ENCODE measurements at places on chromosomes 4 and X. TPM values are rescaled to one million over a fixed set of nuclear protein-coding genes. Genes with fewer than 3 reads are reported as not detected.

TSPAN7 gene
- 48.0 TPM for polyA plus RNA-seq

ALPK1 gene
- 11.8 TPM for polyA plus RNA-seq

CNGA2 gene
- not detected for polyA plus RNA-seq

FGFR3 gene
- polyA plus RNA-seq: 2.7 TPM

NHSL2 gene
- 9.2 TPM for polyA plus RNA-seq

SHROOM2 gene
- polyA plus RNA-seq: 18.0 TPM

SSX1 gene
- not detected for polyA plus RNA-seq

RNF4 gene
- polyA plus RNA-seq: 65.1 TPM

TBC1D8B gene
- 11.7 TPM for polyA plus RNA-seq

LGI2 gene
- polyA plus RNA-seq: 20.7 TPM

CT45A2 gene
- polyA plus RNA-seq: not detected

STAP1 gene
- polyA plus RNA-seq: 0.26 TPM

PRSS12 gene
- 7.4 TPM for polyA plus RNA-seq

TMEM131L gene
- 26.4 TPM for polyA plus RNA-seq

FDCSP gene
- polyA plus RNA-seq: not detected

DOCK11 gene
- 29.0 TPM for polyA plus RNA-seq

SSX2 gene
- polyA plus RNA-seq: not detected

DAPP1 gene
- 1.5 TPM for polyA plus RNA-seq

MAGEE1 gene
- 6.4 TPM for polyA plus RNA-seq

CT45A1 gene
- polyA plus RNA-seq: not detected

HTN1 gene
- polyA plus RNA-seq: not detected

LEF1 gene
- 72.8 TPM for polyA plus RNA-seq

LRCH2 gene
- polyA plus RNA-seq: 16.8 TPM

CENPE gene
- polyA plus RNA-seq: 10.9 TPM

EVC2 gene
- 8.7 TPM for polyA plus RNA-seq

FAM53A gene
- polyA plus RNA-seq: 1.6 TPM

HERC5 gene
- polyA plus RNA-seq: 5.8 TPM

ENPP6 gene
- 7.4 TPM for polyA plus RNA-seq

MAGEC3 gene
- 0.14 TPM for polyA plus RNA-seq

PSAPL1 gene
- polyA plus RNA-seq: not detected

PNMA6A gene
- polyA plus RNA-seq: 10.5 TPM

CXCL3 gene
- polyA plus RNA-seq: 0.13 TPM

FAAH2 gene
- 9.3 TPM for polyA plus RNA-seq

ZNF275 gene
- polyA plus RNA-seq: 19.2 TPM

MORF4L2 gene
- 303 TPM for polyA plus RNA-seq

Measured in left renal pelvis (tissue), 4 donors.